ENCODE measurements at places on chromosomes 13 and 19.

DNA sequence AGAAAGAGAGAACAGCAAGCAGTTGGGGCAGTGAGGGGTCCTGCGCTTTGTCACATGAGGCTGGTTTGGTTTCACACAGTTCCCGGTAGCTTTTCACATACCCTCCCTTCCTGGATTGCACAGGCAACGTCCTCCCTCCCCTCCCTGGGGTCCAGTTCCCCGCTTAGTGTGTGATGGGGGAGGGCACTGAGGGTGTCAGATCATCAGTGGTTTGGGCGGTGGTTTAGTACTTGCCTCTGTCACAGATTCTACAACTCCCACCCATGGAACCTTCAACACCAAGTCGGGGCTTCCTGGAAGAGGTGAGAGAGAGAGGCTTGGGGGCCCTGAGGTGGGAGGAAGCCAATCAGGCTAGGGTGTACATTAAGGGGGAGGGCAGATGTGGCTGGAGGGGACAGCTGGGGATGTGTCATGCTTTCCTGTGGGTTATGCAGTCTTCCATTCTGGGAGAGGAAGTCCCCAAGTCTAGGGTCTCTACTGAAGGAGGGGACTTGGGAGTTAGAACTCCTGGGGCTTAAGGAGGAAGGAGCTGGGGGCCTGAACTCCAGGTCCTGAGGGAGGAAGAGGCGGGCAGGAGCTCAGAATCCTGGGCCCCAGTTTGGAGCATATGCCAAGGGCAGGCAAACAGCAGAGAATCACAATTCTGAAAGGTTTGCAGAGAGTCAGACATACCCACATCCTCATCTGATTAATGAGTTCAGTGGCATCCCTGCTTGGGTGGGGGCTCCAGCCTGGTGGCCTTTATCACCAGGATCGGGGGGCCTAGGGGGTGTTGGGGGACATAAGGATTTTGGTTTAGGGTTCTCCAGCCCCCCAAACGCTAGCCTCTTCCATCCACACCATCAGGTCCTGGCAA is at the start of gene NKG7:
TSS of gene NKG7 (minus strand) at position 6 of the 856 bp plus-strand sequence. CDS start 119 bp downstream, outside the sequence.
- DNase-seq, result no peak

DNA sequence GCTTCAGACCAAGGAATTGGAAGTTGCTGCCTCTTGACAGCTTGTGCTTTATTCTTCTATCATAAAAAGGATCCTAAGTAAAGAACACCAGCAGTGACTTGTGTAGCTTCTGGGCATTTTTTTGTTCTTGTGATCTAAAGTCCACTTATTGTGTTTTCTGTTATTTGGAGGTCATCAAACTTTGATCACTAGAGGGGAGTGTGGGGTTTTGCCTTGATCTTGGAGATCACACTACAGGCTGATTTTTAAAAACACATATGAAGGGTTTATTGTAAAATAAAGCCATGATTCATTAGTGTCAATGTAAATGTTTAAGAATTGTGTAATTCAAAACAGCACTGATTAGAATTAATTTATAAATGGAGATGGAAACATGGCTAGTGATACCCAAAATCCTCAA is 328.7 kb upstream of the EDNRB start:
- DNase-seq, result no peak

- DNase-seq, result no peak
These were observed 642.2 kb downstream of the LIG4 start for GRCh38 chr13:107573184-107573583.

DNA sequence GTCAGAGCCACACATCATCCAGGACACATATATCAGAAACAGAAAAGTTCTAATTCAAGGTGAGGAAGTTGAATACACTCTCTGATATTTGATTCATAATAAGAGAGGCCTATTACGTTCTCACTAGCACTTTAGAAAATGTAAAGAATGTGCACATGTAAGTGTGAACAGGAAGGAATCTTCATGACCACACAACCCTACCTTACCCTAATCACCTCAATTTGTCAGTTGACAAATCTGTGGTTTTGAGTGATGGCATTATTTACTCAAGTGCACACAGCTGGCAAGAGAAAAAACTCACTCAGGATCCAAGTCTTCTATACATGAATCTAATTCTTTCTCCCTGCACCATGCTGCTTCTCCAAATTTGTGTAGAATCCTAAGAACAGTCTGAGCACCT is 445.8 kb downstream of the SUCLA2 start:
- peak; percentile 41 for DNase-seq

DNA sequence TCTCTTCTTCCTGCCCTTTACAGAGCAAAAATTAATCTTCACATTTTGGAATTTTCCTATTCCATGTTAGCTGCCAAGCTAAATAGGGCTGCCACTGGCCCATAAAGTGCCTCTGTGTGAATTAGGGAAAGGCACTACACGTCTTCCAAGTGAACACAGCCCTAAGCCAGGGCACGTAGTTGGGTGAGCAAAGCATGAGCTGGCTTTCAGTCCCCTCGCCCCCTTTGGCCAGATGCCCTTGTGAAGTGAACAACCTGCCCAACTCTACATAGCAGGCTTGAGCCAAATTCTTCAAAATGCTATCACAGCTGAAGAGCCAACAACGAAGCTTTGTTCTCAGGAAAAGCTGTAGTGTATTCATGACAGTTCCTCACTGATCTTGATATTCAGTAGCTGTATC is 213.1 kb downstream of the OXGR1 start:
- peak; percentile 11 for DNase-seq

GRCh38 chr13:95327190-95327589 is 25.9 kb upstream of the ABCC4 start:
- DNase-seq, result no peak

GRCh38 chr13:42883771-42884467 is 102.5 kb downstream of the FAM216B start:
- DNase-seq, result peak; percentile 61

DNA sequence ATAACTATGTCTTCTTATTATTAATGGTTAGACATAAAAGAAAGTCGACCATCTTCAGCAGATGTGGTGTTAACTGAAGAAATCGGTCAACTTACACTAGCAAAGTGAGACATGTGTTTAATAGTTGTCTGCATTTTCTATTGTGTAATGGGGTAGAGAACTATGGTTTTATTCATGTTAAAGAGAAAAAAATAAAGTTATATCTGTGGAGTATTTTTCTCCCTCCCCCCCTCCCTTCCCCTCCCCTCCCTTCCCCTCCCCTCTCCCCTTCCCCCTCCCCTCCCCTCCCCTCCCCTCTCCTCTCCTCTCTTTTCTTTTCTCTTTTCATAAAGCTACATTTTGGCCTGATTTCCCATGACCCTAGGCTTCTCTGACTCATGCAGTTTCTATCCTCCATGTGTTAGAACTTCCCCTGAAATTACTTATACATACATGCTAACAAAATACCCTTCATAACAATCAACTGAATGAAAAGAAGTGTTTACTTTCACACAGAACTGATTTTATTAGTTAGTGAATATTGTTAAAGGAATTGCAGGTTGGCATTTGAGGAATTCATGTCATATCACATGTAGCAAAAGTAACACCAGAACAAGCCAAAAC is 1431.0 kb upstream of the ATXN8OS start:
- DNase-seq, result no peak

- DNase-seq, result no peak
These were observed 62.9 kb downstream of the CHST8 start for GRCh38 chr19:33684538-33685232.

DNA sequence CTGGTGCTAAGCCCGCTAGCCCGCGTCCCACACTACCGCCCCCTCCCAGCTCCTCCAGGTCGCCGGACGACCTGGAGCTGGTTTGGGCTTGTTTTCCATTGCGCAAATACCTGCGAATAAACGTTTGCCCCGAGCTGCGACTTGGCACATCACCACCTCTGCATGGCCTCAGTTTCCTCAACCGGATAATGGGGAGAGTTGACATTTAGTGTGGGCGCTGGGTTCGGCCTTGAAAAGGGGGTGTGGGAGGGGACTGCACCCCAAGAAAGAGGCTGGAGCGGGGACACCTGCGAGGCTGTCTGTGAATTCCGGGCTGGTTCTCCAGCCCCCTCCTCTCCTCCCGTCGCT is 11.0 kb upstream of the JUND start:
- no peak for DNase-seq

GRCh38 chr19:48506138-48506733 is 5.4 kb downstream of the LMTK3 start:
- DNase-seq, result peak; percentile 64

GRCh38 chr13:29948791-29949190 is 98.4 kb upstream of the UBL3 start:
- DNase-seq, result no peak

DNA sequence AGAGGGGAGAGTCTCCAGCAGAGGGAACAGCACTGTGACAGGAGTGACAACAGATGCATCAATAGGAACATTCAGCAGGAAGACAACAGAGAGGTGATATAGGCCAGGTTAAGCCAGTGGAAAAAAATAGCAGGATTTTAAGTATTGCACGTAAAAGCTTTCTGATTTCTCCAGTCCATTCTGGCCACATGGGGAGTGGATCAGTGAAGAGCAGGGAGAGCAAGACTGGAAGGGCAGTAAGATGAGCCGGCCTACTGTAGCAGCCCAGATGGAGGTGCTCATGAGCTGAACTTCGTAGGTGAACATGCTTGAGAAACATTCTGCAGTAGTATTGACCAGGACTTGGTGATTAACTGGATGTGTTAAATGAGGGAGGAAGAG is 1.7 kb downstream of the UTP14C start:
- DNase-seq, result peak; percentile 2

DNA sequence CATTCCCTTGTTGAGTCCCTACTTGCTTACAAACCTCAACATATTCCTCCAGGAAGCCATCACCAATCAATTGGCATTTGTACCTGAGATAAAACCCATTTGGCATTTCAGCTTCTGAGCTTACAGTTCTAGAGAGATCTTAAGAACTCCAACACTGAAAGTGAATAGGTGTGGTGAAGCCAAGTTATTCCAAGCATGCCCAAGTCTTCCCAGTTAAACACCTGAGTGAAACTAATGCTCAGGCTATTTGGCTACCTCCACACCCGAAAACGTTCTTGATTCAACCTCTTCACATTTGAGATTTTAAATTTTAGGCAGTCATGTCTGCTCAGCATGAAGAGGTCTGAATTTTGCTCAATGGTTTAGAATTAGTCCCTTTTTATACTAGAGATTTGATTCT is 2.5 kb upstream of the SCEL start:
- DNase-seq, result no peak

- no peak for DNase-seq
These were observed 53.8 kb downstream of the ZDHHC20 start for GRCh38 chr13:21405309-21405708.

DNA sequence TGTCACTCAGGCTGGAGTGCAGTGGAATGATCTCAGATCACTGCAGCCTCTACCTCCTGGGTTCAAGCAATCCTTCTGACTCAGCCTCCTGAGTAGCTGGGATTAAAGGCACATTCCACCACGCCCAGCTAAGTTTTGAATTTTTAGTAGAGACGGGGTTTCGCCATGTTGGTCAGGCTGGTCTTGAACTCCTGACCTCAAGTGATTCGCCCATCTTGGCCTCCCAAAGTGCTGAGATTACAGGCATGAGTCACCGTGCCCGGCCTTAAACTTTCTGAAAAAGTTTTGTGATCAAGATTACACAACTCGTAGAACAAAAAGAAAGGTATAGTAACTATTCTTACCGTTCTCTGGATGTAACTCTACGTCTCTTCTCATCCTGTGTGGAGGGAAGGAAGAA is 21.2 kb downstream of the DNMT1 start:
- peak; percentile 24 for DNase-seq

- no peak for DNase-seq
These were observed 84.9 kb downstream of the RGCC start for GRCh38 chr13:41542281-41542680.

DNA sequence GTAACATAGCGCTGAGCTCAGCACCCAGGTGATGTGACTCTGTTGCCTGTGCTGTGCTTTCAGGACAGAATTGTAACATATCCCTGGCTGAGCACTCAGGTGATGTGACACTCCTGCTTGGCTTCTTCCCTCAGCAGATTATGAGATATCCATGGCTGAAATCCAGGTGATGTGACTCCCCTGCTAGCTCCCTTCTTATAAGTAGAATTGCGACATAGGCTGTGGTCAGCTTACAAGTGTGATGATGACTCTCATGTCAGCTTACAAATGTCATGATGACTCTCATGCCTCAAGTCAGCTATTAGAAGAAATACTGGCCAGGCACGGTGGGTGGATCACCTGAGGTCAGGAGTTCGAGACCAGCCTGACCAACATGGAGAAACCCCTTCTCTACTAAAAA is 14.3 kb upstream of the ZNF429 start:
- peak; percentile 2 for DNase-seq

DNA sequence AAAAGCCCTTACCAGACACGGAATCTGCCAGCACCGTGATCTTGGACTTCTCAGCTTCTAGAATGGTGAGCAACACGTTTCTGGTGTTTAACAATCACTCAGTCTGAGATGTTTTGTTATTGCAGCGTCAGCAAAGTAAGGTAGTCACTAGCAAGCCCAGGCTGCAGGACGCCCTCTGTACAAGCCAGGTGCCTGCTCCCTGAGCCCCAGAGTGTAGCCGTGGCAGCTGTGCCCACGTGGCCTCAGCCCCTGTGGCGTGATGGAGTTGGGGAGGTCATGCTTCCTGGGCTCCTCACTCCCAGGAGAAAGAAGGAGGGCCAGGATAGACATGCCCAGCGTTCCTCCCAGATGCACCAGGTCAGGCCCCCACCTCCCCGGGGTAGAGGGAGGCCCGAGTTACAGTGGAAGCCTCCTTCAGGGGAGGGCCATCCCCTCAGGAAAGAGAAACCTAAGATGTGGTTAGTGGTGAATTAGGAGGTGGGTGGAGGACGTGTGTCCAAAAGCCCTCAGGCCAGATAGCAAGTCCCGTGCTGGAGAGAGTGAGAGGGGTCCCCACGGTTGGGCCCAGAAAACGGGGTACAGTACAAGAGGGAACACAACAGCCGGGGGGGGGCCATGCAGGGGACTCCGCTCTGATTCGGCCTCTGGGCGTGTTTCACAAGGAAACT is 169.6 kb upstream of the SOX1 start:
- DNase-seq, result no peak

All from fibroblast of lung (primary cell).